GM04503 (cell line): ENCODE measurements at places on chromosomes 7 and 10.

- no peak for DNase-seq
Measured at GRCh38 chr10:3167611-3168330, 4.8 kb downstream of the PITRM1 start.

- DNase-seq = no peak
Measured at GRCh38 chr10:125124907-125125306, 35.5 kb downstream of the CTBP2 start.

GRCh38 chr10:102410429-102411073 lies 8.0 kb downstream of the PSD start:
- DNase-seq = no peak

GRCh38 chr7:21354284-21354683 lies 73.6 kb upstream of the SP4 start:
- no peak for DNase-seq

- no peak for DNase-seq
Measured at GRCh38 chr7:101553018-101553770, 75.9 kb downstream of the MYL10 start.

DNA sequence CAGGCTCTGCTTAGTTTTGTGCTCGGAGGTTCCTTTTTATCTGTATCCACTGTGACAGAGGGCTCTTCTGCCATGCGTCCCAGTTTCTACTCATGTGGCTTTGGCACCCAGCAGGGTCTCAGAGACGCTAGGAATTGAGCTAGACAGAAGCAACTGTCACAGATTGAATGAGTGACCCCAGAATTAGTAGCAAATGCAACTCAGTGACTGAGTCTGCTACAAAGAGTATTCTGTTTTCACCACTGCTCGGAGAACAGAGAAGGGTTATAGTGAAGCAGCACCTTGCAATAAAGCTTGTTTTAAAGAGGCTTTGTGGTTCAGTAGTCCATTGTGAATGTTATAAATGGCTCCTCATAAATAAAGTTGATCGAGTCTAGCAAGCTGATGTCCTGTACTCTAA lies 113.2 kb downstream of the DNAH11 start:
- no peak for DNase-seq

- DNase-seq = no peak
Measured at GRCh38 chr7:35030848-35031247, 6.4 kb downstream of the DPY19L1 start.

GRCh38 chr10:88893611-88894010 lies 13.6 kb downstream of the STAMBPL1 start:
- DNase-seq = peak; percentile 83
